ENCODE measurements at places on chromosomes 3 and 15. TPM values are rescaled to one million over a fixed set of nuclear protein-coding genes. Genes with fewer than 3 reads are reported as not detected.

The PPP1R14D gene
- not detected for total RNA-seq

The ACTC1 gene
- total RNA-seq = 1.4 TPM

The KNG1 gene
- not detected for total RNA-seq

The XYLB gene
- 2.5 TPM for total RNA-seq

The PDE8A gene
- 43.2 TPM for total RNA-seq

The HRG gene
- total RNA-seq = not detected

The CHRFAM7A gene
- total RNA-seq = 0.82 TPM

The C3orf22 gene
- total RNA-seq = 0.54 TPM

The SCAANT1 gene
- not detected for total RNA-seq

The ACVR2B gene
- total RNA-seq = 6.1 TPM

DNA sequence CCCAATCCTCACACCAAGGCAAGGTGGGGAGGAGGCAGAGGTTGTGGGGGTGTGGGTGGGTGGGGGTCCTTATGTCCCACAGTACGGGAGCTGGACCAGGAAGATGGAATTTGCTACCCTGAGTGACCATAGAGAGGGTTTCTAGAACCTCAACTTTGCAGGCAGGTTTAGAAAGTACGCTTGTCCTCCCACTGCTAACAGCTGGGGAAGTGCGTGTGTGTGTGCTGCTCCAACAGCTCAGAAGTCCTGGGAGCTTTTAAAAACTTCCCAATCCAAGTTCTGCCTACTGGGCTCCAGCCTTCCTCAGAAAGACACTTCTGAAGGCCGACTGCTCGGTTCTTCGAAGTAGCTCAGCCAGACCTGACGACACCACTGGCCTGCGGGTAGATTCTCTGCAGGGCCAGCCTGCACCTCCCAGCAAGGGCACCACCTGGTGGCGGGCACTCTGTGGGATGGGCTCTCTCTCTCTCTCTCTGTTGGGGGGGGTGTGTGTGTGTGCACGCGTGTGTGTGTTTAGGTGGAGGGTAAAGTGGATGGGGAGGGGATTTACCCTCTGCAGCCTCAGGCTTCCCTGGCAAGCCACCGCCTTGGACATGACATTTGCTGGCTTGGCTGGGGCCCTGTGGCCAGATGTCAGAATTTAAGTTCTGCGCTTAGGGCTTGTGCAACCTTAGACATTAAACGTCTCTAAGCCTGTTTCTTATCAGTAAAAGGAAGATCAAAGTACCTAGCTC is 15.6 kb downstream of the TMEM158 start:
- peak; percentile 94 for DNase-seq

- no peak for DNase-seq
Observed at GRCh38 chr15:30974112-30974511, 17.3 kb downstream of the MTMR10 start.

DNA sequence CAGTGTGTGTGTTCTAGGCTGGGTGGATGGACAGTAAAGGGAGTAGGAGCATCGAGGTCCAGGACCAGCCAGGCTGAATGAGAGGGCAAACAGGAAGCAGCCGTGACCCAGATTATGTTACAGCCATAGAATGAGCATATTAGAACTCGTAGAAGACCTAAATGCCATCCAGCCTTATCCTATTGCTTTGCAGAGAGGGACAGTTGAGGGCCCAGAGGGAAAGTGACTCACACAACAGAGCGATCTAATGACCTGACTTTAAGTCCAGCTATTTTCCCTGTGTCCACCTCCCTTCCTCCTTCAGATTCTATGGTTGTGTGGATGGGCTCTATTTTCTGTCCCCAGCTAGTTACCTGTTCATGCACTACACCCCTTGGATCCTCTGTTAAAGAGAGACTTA is 634.1 kb upstream of the TBL1XR1 start:
- no peak for DNase-seq

DNA sequence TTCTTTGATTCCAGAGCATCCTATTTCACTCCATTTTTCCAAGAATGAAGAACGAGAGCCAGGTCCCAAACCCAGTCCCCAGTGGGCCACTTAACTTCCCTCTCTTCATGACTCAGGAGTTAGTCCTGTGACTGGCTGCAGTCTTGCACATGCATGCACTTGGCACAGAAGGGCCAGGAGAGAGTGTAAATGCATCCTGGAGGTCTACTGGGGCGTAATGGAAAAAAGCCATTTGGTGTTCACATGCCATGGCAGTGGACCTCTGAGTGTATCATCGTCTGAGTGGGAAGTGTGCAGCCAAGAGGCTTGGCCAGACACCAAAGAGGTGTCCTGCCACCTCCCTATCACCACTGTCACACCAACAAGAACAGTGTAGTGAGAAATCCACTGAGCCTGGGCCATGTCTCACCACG is 15.1 kb upstream of the RFTN1 start:
- no peak for DNase-seq

DNA sequence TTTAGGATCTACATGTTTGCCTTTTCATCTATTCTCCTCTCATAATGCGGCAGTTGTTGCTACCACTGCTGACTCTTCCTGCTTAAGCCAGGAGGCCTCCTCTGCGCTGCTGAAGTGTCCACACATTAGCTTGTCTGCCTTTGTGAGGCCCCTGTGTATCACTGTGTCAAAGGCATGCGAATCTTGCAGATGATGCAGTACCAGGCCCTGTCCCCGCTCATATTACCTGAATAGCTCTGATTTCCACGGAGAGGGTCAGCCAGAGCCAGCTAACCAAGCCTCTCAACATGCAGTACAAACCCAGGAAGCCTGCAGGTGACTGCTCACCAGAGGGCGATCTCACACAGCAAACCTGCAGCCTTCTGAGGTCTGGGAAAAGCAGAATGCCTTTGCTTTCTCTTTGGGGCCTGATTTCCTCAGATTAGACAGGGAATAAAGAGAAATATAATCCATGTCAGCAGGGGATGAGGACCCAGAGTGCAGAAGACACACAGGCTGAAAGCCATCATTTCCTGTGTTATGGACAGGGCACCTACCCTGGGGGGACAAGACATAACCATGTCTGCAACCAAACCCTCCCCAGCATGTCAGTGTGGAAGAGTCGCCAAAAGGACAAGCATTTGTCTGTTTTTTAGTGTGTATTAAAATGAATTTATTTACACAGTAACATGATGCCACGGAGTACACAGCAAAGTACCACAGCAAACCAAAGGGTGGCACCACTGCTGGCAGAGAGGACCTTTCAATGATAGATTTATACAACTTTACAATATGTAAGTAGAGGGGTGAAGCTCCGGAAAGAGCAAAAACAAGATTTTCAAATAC is 36.8 kb upstream of the TSPAN3 start:
- DNase-seq = peak; percentile 72

GRCh38 chr3:189629803-189630455 is 1.3 kb upstream of the TP63 start:
- no peak for DNase-seq

DNA sequence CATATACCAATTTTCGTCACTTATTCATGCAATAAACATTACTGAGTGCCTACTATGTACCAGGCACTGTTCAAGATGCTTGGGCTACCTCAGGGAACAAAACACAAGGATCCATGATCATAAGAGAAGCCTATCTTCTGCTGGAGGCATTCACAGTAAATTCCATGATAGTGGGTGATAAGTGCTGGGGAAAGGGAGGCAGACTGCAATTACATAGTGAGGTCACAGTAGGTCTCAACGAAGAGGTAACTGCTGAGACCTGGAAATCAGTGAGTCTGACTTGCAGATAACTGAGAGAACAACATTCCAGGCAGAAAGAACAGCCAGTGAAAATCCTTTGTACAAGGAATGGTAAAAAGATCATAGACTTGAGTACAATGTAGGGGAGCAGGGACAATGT is 33.6 kb downstream of the RAF1 start:
- DNase-seq = no peak

DNA sequence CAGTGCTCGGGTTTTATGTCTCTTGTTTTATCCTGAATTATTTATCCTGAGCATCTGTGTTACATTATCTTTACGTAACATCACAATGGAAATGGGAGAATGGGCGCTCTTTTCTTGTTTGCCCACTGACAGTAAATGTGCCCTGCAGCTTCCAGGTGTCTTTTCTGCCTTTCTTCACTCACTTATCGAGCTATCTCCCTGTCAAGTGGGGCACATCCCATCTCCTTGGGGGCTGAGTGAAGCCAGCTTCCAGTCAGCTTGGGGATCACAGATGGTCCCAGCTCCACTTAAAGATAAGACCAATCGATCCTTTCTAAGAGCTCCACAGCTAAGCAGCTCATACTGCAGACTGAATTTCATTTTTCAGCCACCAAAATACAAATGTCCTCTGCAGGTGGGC is 125.8 kb downstream of the KBTBD8 start:
- no peak for DNase-seq

- DNase-seq = no peak
Observed at GRCh38 chr3:23052620-23053019, 150.5 kb upstream of the UBE2E2 start.

DNA sequence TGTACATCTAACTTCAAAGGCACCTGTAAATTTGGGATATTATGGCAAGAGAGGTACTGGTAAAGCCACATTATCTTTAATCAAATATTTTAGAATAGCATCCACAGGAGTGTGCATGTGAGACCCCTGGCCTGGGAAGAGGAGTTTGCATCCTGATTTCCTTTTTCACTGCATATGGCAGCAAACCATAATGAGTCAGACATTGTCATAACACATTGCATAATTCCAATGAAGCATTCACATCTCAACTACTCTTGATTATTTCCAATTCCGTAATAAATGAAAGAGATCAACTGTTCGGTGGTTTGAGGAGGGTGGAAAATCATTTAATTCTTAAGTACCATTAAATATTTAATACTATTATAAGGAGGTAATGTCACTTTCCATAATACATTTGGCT is 215.0 kb downstream of the MECOM start:
- no peak for DNase-seq

GRCh38 chr15:72229076-72229946 is 1.7 kb downstream of the PKM start:
- peak; percentile 65 for DNase-seq

DNA sequence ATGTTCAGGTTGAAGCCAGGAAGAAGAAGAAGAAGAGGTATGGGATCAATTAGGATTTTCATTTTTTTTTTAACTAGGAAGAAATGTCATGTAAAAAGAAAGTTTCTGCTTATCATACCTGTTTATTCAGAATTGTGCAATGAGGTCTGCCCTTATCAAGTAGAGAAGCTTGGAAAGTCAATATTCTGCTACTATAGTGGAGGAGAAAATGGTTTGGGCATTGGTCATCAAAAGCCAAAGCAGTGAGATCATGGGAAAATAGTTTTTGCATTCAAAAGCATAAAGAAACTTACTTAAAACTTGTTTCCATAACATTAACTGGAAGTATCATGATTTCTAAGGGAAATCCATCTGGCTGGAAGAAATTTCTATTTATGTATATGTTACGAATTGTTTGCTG is 1239.2 kb downstream of the NSUN3 start:
- DNase-seq = no peak

GRCh38 chr3:177679568-177680471 is 482.5 kb upstream of the TBL1XR1 start:
- DNase-seq = no peak

DNA sequence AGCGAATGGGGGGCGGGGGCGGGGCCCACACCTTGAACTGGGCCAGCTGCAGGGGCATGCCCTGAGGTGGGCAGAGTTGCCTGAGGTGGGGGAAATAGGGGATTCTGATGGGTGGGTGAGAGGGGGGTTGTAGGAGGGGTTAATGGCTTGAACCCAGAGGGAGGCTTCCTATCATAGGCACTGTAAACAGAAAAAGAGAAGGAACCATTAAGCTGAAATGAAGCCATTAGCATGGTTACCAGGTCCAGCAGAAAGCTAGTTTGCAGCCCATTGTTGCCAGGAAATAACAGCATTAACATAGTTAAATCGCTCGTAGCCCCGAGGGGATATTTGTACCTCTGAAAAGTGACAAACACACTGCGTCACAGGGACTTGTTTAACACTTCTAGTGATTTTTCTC is 29.0 kb downstream of the ETV5 start:
- no peak for DNase-seq

- no peak for DNase-seq
Observed at GRCh38 chr3:36846406-36846805, 82.1 kb upstream of the DCLK3 start.

GRCh38 chr3:188205992-188206416 is 52.0 kb downstream of the LPP start:
- DNase-seq = no peak
